NCI-H1092 treated with DMSO at 0.1 percent for 48 hours (cell line): ENCODE measurements at places on chromosomes 5 and 9.

- DNase-seq = no peak
Observed at GRCh38 chr9:21412107-21412506, 3.2 kb downstream of the IFNA8 start.

DNA sequence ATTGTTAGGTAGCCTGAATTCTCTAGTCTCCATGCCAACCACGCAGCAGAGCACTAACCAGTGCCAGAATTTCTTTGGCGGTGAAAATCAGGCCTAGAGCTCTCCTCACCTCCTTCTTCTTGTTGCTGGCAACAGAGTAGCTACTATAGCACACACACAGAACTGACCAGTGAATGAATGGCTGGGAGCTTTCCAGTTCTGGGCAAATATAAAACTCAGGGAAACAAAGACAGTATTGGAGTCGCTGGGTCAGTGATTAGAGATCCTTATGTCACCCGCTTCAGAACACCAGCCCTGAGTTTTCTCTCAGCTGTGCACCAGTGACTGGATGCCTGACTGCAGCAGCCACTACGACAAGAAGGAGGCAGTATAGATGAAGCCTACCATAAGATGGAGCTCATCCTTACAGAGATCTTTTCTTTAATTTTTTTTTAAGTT, 26.9 kb upstream of the FEM1C start:
- no peak for DNase-seq

GRCh38 chr5:169869066-169869465, 111.2 kb downstream of the INSYN2B start:
- DNase-seq = no peak

DNA sequence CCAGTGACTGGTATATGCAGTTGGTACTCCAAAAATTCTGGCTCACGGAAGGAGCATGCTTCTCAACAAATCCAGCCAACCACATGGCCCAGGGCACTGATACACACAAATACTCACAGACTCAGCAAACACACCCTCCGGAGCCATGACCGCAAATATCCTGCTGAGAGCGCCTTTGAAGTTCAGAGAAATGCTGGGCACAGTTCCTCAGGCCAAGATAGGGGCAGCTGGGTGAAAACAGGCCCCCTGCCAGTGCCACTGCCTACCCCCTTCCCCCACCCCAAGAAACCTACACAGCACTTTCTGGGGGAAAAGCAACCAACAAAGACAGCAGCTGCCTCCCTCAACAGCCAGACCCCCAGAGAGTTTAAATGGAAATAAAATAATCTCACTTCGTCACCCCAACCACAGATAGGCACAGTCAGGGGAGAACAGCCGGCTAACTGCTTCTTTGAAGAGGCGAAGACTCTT, 120.0 kb downstream of the C5orf15 start:
- peak; percentile 46 for DNase-seq

DNA sequence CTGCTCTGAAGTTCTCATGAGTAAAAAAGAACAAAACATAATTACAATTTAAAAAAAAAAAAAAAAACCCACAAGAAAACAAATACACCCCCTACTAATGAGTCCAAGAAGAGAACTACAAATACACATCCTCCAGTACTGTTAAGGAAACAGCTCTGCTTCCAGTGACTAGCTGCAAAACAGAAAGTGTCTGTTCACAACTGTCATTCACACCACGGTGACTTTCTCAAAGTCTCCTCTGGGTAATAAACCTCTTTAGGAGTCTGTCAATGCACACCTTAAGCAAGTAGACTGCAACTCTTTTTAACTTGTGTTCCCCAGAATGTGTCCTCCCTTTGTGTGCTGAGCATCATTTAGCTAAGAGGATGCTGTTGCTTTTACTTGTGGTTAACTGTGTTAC, 6.2 kb downstream of the REEP5 start:
- DNase-seq = no peak

DNA sequence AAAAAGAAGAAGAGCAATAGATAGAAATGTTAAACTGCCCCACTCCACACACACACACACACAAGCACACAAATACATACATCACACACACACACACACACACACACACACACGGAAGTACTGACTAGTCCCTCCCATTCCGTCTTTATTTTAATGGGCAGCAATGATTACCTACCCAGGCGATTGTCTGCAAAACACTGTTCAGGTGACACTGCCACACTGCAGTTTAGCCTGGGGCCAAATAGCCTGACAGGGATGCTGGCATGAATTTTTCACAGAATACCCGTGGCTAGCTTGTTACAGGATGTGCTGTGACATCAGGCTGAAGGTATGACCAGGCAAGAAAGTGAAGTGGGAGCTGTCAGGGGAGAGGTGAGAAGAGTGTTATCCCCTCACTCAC, 86.9 kb downstream of the FRMD3 start:
- DNase-seq = peak; percentile 24

DNA sequence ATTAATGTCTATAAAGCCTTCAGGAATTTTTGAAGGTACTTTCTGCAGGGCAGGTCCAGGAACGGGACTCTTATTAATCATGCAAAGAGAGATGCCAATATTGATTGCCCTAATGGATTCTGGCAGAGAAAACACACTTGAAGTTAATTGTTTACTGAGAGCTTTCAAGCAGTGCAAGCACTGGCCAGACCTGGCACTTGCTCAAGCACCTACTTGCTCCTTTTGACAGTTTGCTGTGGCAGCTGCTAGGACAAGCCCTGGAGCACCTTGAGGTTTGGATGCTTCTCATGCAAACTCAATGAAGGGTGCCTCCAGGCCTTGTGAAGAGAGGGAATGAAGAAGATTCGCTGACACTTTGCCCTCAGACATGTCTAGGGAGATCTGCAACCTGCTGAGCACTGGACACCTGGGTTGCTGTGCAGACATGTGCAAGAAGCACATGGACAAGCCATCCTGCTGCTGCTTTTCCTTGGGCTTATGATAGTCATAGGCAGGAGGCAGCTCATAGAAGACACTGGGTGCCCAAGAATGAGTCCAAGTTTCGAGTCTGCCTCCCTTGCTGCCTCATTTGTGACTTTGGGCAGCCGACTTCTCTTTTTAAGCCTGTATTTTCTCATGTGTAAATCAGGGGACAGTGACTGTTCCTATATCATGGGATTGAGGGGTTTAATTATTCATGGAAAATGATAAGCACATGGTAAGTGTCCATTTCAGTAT, 88.8 kb upstream of the EQTN start:
- peak; percentile 63 for DNase-seq

DNA sequence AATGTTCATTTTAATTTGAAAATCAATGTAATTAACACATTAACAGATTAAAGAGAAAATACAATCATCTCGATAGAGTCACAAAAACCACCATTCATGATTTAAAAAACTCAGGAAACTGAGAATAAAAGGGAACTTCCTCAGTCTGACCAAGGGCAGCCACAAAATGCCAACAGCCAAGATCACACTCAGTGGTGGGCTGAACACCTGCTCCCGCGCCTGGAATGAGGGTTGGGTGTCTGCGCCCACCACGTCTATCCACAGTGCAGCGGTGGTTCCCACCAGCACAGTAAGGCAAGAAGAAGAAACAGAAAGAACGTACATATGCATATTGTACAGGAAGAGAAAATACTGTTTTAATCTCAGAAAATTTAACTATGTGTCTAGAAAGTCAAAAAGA, 11.7 kb upstream of the NSMF start:
- no peak for DNase-seq

DNA sequence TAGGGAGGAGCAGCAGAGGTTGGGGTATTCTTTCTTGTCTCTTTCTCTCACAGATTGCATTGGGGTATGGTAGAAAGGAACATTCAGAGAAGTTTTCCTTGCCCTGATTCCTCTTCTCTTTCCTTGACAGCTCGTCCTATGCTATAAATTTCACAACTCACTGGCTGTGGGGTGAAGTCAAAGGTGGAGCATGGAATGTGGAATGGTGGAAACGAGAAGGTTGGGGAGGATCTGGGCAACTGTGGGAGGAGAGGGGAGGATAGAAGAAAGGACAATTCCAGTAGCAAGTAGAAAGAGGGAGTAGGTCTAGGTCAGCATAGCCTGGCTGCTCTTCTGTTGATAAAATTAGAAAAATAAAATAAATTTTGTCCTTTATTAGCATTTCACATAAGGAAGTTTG, 39.0 kb upstream of the POC5 start:
- DNase-seq = no peak

GRCh38 chr9:34001298-34001697, 47.4 kb downstream of the UBAP2 start:
- no peak for DNase-seq

DNA sequence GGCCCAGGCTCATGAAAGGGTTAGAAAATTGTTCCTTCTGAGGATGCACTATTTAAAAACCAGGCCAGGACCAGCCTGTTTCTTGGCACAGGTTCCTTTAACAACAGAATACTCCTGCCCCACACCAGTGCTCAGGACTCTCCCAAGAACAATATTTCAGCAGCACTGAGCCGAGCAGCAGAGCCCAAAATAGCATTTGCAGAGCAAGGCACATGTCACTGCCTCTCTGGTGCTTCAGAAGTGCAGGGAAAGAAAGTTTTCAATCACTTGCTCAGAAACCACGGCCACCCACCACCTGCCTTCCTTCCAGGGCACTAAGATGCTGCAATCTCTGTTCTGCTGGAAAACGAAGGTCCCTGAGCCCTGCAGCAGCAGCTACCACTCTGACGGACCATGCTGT, 77.6 kb downstream of the SIL1 start:
- no peak for DNase-seq

GRCh38 chr9:116278326-116278725, 124.7 kb downstream of the PAPPA start:
- DNase-seq = no peak

- no peak for DNase-seq
Observed at GRCh38 chr5:56323505-56323904, 90.4 kb upstream of the ANKRD55 start.

DNA sequence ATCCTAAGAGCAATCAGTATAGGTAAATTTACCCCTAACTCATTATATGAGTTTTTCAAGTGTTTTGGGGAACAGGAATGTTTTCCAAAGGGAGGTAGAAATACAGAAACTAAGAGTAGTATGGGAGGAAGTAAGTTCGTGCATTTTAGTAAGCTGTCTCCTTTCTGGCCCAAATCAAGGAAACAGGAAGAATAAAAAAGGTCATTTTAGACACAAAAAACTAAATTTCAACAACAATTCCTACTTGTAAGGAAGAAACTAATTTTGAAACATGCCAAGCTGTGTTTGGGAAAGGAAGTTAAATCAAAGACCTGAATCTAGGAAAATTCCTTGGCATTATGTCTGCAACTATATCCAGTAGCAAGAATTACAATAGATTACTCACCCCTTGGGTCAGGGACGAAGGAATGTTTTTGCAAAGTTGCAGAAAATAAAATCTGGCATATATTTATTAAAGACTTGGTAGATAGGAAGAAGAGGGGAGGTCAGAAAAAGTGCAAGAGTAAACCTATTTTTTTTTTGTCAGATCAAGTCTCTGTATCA, 6.5 kb upstream of the RPS6 start:
- no peak for DNase-seq

DNA sequence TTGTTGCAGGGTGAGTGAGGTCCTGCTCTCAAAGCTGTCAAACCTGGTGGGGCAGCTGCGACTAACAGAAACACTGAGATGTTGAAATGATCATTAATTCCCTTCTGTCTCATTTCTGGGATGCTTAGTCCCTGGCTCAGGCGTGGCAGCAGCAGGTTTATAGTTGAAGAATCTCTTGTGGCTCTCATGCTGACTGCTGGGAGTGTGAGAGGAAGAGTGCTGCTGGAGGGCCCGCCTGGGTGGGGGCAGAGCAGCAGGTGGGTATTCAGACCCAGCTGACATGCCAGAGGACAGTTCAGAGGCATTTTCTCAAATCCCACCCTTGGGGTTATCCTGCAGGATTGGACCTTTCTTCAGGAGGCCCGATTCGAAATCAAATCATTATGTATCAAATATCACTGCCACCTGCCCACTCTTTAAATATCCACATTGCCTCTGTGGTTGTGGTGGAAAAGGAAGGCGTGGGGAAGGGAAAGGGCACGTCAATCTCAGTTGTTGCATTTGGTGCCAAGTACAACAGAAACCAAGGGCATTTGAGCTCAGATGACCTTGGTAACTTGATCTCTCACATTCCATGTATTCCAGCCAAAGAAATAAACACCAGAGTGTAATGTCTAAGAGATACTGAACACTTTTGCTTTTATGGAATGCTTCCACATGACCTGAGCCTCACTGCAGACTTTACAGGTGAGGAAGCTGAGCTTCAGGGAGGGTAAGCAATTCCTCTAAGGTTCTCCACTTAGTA, 224.3 kb downstream of the AOPEP start:
- no peak for DNase-seq

DNA sequence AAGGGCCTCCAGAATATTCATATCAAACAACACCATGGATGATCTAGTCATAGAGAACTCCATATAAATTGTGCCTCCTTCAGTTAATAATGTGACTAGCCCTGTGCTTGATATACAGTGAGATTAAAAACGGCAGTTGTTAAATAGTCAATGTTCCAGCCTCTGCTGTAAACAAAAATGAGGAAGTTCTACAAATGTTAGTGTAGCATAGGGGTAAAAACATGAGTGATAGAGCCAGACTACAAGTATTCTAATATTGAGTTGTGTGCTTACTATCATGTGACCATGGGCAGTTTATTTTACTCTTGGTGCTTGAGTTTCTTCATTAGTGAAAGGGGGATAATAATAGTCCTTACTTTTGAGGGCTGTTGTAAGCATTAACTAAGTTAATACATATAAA, 43.3 kb upstream of the SLCO6A1 start:
- no peak for DNase-seq

- DNase-seq = no peak
Observed at GRCh38 chr5:91178461-91178860, 204.7 kb downstream of the ARRDC3 start.

DNA sequence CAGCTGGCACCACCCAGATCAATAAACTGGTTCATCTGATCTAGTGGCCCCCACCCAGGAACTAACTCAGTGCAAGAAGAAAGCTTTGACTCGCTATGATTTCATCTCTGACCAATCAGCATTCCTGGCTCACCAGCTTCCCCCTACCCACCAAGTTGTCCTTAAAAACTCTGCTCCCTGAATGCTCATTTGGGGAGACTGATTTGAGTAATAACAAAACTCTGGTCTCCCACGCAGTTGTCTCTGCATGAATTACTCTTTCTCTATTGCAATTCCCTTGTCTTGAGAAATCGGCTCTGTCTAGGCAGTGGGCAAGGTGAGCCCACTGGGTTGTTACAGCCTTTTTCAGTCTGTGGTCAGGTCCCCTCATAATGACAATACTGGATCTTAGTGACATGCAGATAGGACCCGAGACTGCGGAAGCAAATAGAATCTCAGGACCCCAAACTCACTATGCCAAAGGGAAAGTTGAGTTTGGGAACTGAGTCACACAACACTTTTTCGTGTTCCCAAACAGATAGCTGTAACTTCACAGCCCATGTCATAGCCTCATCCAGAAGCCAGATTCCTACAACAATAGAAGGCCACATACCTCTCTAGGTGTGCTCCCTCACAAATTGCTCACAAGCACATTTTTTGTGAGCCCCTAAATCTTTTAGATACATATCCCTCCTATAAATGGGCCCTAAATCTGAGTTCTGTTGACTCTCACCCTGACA, 175.2 kb upstream of the RAI14 start:
- DNase-seq = no peak
